Epithelial cell of alveolus of lung (primary cell): ENCODE measurements at places on chromosomes 3 and 15. TPM values are rescaled to one million over a fixed set of nuclear protein-coding genes. Genes with fewer than 3 reads are reported as not detected.

MAGEL2 gene
- 0.52 and 4.5 TPM in 2 replicates for total RNA-seq

CAMP gene
- not detected in 2 replicates for total RNA-seq

SEMA6D gene
- total RNA-seq, result 7.2 and 21.0 TPM in 2 replicates

LRRC2 gene
- 0.65 and 2.2 TPM in 2 replicates for total RNA-seq

ATOSA gene
- total RNA-seq, result 10.3 and 17.5 TPM in 2 replicates

PLA1A gene
- not detected in 2 replicates for total RNA-seq
